ENCODE measurements at places on chromosomes 2 and 18.

GRCh38 chr2:233566141-233566956, at the start of gene USP40:
Gene USP40, minus strand, starts transcription at chr2:233566782. Its CDS starts 1,228 bp downstream, at chr2:233565554.
- peak; percentile 47 for DNase-seq

- no peak for DNase-seq
Measured at GRCh38 chr18:76306685-76307292, 188.3 kb downstream of the ZNF516 start.

GRCh38 chr18:63627819-63628218, 16.2 kb downstream of the SERPINB4 start:
- no peak for DNase-seq

GRCh38 chr2:54741250-54741649, 17.8 kb downstream of the EML6 start:
- DNase-seq, result no peak

DNA sequence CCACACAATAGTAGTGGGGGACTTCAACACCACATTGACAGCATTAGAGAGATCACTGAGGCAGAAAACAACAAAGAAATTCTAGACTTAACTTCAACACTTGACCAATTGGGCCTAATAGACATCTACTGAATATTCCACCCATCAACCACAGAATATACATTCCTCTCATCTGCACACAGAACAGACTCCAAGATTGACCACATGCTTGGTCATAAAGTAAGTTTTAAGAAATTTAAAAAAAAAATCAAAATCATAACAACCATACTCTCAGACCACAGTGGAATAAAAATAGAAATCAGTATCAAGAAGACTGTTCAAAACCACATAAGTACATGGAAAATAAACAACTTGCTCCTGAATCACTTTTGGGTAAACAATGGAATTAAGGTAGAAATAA, 9.0 kb upstream of the FLACC1 start:
- no peak for DNase-seq

All from activated T-cell treated with anti-CD3 and anti-CD28 coated beads, Interleukin-2, amount 50 U/mL, for 4 hours (primary cell).